ENCODE measurements at places on chromosomes 7 and 10.

DNA sequence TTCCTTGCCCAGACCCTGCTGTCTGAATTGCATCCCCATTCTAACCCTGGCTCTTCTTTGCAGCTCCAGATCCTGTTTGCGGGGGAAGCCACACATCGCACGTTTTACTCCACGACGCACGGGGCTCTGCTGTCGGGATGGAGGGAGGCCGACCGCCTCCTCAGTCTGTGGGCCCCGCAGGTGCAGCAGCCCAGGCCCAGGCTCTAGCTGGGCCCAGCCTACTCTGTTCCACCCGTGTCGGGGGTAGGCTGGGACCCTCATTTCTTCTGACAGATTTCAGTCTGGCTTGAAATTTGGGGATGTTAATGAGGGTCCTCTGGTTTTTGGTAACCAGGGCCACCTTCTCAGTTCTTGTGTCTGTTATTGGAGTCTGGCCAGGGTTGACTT is 2.7 kb upstream of the MTG1 start:
- DNase-seq, result no peak

GRCh38 chr7:156153590-156153989 is 341.3 kb upstream of the SHH start:
- DNase-seq, result no peak

- DNase-seq, result no peak
These were observed 3.8 kb upstream of the HOXA4 start for GRCh38 chr7:27134392-27134791.

DNA sequence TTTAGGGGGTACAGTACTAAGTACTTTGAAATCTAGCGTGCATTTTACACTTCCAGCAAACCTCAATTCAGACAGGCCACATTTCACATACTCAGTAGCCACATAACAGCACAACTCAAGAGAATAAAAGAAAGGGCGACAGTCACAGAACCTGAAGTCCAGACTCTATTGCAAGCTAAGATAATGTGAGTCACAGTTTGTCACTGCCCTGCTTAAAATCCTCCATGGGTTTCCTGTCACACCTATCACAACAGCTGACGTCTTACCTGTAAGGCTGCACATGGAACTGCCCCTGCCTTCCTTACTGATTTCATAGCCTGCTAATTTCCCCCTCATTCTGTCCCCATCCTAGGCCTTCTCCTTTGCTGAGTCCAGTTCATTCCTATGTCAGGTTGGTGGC is 16.1 kb upstream of the CDK14 start:
- no peak for DNase-seq

GRCh38 chr10:22648547-22648961 is 65.8 kb downstream of the PIP4K2A start:
- no peak for DNase-seq

DNA sequence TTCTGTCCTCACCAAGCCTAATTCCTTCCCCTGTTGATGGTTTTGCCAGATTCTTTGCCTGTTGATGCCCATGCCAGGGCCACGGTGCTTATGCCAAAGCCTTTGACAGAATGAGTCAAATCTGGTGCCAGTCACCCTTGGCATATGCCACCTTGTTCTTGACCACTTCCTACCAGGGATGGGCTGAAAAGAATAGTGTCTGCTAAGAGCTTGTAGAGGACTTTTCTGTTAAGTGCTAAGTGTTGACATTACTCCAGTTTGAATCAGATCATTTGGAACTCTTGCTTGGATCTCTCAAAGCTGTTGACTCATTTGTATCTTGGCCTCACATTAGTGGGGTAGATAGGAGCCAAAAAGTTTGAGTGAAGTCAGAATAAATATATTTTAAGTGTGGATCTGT is 661.2 kb downstream of the AUTS2 start:
- no peak for DNase-seq

- DNase-seq, result no peak
These were observed 38.0 kb downstream of the ZNF777 start for GRCh38 chr7:149422914-149423301.

DNA sequence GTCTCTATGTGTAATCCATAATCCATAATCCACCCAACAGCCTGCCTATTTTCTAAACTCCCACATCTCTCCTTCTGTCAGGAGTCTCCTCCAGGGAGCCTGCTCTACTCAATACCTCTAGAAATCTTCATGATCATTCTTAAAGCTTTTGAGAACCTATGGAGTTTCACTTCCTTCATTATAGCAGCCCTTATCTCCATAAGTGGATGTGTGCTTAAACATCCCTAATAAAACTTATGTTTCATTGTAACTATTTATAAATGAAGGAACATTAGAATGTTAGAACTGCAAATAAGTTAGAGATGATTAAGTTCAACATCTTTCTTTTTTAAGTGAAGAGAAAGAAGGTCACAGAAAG is 8.5 kb downstream of the CPED1 start:
- DNase-seq, result no peak

- no peak for DNase-seq
These were observed 13.2 kb downstream of the ATG9B start for GRCh38 chr7:151011097-151011409.

GRCh38 chr10:79404231-79404609 is 41.2 kb downstream of the ZCCHC24 start:
- no peak for DNase-seq

DNA sequence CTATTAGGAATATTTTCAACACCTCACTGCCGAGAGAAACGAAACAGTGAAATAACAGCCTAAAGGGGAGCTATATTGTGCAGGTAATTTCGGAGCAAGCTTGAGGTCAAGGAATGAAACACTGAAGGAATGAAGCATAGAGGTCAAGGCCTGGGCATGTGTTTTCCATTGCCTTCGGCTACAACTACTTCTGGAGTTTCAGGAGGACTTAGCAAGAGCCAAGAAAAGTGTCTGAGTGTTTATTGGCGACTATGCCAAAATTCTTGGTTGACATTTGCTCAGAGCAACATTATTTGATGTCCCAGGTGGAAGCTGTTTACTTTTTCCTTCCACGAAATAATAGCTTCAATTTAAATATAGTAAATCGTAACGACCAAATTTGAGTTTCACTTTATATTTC is 89.6 kb upstream of the IFRD1 start:
- no peak for DNase-seq

GRCh38 chr10:24744946-24745345 is 21.3 kb upstream of the ARHGAP21 start:
- no peak for DNase-seq

- no peak for DNase-seq
These were observed 483 bp downstream of the EDRF1 start for GRCh38 chr10:125720002-125720382.

GRCh38 chr10:48536916-48537890 is 67.7 kb downstream of the ARHGAP22 start:
- DNase-seq, result no peak

DNA sequence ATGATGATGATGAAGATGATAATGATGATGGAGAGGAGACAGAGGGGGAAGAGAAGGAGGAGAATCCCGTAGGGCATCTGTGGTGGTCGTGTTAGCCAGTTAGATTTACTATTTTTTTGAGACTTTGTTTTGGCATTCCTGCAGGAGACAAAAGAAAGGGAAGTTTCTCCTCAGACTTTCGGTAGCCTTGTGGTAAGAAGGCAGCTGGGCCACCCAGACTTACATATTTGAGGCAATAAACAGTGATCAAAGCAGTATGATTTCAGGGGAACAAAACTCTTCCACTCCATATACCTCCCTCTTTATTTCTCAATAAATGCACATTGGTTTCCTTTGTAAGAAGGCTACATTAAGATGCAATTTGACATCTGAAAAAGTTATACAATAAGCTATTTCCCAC is 32.4 kb upstream of the BICC1 start:
- DNase-seq, result no peak

- no peak for DNase-seq
These were observed 160.4 kb upstream of the RHEB start for GRCh38 chr7:151679881-151680612.

- no peak for DNase-seq
These were observed 31.8 kb upstream of the ELFN1 start for GRCh38 chr7:1638215-1638661.

DNA sequence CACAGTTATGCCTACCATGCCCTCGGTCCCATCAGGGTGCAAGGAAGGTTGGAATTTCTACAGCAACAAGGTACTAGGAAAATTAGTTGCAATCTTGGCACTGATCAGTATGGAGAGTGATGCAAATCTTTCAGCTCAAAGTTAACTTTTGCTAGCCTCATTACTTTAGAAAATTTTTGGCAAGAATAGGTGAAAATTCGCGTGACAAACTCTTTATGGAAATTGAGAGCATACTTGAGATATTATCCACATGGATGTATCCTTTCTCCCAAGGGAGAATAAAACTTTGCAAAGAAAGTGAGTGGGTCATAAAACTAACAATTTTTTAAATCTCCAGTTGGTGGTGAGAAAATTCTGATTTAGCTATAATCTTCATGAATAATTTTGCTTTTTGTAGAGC is 71.1 kb upstream of the SLC39A12 start:
- no peak for DNase-seq

DNA sequence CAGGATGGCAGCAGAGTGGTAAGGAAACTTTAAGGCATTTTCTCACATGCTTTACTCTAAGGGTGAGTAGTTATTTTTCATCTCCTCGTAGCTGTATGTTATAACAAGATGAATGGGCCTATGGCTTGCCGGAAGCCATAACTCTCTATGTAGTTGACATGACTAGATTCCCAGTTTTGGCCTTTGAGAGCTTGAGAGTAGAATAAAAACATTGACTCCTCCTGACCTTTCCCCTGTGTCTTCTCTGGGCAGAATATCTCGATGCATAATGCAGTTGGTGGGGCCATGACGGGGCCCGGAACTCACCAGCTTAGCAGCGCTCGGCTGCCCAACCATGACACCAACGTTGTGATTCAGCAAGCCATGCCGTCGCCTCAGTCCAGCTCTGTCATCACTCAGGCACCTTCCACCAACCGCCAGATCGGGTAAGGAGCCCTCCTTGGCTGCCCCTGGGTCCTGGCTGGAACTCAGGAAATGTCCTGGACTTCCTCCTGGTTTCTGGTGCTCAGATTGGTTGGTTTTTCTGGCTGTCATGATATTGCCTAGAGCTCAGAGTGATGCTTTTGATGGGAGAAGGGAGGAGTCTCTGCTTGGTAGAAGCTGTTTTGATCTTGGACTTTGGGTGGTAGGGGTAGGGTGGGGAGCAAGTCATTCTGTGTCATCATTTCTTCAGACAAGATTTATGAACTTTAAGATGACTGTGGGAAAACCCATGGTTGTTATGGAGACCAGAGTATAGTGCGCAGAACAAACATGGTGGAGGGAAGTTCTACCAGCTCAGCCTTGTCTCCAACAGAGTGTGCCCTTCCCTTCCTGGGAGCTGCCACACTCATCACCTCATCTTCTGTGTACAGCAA is 158.0 kb downstream of the CREB5 start:
- DNase-seq, result no peak

DNA sequence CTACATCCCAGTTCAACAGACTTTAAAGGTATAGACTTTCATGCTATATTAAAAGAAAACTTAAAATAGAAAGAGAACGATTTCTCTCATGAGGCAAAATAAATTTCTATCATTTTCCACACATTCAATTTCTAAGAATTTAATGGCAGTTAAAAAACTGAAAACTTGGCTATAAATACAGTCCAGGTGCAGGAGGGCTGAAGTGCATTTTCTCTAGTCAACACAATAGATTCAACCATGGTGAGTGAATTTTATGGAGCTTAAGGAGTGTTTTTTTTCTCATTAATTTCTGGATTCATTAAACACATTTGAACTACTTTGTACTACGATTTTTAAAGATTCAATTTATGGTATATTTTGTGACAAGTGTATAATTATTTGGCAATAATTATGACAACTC is 240.8 kb upstream of the SLC26A5 start:
- DNase-seq, result no peak

DNA sequence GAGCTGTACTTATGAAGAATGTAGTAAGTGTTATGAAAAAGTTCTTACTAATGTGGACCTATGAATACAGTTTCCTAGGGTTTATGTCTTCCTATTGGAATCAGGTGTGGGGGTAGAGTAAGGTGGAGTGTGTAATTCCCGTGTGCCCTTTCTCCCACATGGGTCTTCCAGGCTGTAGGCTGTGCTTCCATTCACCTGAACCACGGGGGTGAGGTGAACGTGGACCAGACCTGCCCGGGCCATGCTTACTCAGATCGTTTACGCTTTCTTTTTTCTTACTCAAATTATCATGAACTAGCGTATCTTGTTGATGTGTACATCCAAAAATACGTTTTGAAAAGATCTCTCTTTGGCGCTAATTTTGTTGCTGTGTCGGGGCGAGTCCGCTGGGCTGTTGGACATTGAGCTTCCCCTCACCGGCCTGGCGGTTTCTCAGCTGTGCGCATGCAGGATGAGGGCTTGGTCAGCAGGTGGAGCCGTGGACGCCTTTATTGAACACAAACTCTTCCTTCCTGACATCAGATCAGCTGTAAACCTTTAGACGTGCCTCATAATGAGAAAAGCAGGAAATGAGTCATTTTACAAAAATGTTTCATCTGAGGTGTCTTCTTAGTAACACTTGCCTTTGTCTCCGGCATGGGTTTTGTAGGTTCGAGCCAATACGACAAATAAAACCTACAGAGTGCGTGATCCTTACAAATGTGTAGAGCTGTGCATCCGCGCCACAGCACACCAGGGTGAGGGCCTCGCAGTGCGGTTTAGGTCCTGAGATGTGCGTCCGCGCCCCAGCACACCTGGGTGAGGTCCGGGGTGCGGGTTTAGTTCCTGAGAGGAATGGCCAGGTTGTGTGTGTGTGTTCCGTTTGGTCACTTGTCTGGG is 53.8 kb downstream of the WDR37 start:
- DNase-seq, result no peak

DNA sequence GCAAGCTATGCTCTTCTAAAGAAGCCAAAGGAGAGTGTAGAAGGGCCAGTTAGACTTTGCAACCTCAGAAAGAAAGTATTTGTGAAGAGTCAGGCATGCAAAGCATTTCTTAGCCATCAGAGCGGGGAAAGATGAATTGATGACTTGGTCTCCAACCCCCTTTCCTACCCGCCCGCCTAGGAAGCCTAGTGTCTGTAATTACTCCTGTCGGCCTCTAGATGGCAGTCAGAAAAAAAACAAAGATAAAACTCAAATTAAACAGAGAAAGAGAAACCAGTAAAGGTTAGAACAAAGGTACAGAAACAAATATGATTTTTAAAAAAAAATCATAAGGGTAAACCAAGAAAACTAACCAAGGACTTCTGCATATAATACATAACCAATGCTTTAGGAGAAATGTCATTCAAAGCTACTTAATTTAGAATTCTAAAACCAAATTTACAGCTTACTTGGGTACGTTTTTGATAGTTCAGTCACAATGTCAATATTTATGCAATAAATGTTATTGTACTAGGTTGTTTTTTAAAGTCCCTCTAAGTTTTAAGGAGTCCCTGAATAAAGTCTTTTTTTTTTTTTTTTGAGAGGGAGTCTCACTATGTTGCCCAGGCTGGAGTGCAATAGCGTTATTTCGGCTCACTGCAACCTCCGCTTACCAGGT is 97.6 kb downstream of the LYZL1 start:
- DNase-seq, result no peak
